ENCODE measurements at places on chromosomes 11 and 22. TPM values are rescaled to one million over a fixed set of nuclear protein-coding genes. Genes with fewer than 3 reads are reported as not detected.

The KCNJ1 gene
- total RNA-seq = not detected

The SMIM35 gene
- not detected for total RNA-seq

The RIMBP3B gene
- not detected for total RNA-seq

The NAALADL1 gene
- 36.8 TPM for total RNA-seq

The PTPN5 gene
- total RNA-seq = not detected

The B4GALNT4 gene
- total RNA-seq = 21.6 TPM

The DGCR6L gene
- 77.6 TPM for total RNA-seq

The OR4C11 gene
- total RNA-seq = not detected

The TRIM68 gene
- total RNA-seq = 8.1 TPM

The CXCR5 gene
- not detected for total RNA-seq

The CRACR2B gene
- 20.4 TPM for total RNA-seq

The LMO2 gene
- total RNA-seq = 0.51 TPM

The SPINDOC gene
- 24.2 TPM for total RNA-seq

The C22orf23 gene
- total RNA-seq = under 0.01 TPM

The ABCC8 gene
- total RNA-seq = not detected

The C11orf87 gene
- total RNA-seq = not detected

The PRRG4 gene
- 0.16 TPM for total RNA-seq

The API5 gene
- total RNA-seq = 57.5 TPM

The PDXP gene
- total RNA-seq = 23.8 TPM

The PANX2 gene
- 0.13 TPM for total RNA-seq

The SLC22A6 gene
- total RNA-seq = not detected
